NCI-H2171 treated with DMSO at 0.1 percent for 48 hours (cell line): ENCODE measurements at places on chromosomes 3 and 15.

DNA sequence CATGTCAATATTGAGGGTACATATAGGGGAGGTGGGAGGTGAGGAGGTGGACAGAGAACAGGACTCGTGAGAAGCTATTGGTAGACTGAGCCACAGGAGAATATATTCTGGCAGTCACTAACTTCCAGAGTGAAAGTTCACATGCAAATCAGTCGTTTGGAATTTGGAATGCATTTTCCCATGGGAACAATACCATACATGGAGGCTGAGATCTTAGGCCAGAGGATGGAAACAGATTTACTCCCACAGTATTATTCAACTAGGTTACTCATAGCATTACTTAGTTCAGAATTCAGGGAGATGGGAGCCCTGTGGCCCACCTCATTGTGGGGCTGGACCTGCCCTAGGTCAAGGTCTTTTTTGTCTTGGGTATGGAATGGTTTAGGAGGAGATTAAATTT lies 36.4 kb upstream of the ABHD2 start:
- no peak for DNase-seq

GRCh38 chr15:25060996-25061620 lies 106.3 kb downstream of the SNRPN start:
- DNase-seq = no peak

GRCh38 chr3:100760377-100760776 lies 51.1 kb downstream of the TFG start:
- no peak for DNase-seq

DNA sequence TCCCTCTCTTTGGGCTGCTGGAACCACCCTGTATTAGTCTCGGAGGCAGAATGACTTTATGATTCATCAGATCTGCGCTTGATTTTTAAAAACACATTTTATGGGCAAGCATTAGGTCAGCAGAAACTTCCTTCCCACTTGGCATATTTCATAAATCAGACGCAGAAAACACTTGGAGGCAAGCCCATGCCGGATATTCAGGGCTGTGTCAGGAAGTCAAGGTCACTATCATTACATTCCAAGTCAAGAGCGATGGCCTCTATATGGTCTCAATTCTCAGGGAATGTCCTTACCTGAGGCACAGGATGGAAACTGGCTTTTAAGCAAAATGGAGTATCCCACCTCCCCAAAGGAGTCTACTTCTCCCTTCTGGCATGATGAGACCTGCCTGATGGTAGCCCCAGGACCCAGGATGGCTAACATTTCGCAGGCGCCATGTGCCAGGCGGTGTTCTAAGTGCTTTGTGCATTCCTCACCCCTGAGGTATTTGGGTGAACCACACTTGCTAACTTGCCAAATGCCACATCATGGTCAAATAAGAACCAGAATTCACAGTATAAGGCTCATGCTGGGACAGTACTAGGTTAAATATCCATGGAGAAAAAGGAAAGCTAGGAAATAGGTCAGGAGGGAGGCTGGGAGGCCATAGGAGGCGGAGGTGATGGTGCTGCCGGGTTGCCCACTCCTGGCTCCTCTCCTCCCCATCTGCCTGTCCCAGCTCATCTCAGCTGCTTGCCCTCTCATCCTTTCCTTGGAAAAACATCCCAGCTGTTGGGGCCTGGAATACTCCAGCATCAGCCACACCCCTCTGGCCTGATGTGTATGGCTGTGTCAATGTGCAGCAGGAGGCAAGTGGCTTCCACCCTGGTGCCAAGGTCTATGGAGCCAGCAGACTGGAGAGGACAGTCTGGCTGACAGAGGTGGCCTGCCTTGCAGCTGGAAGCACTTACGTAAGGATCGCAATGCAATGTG lies 18.8 kb downstream of the BCL2L10 start:
- peak; percentile 57 for DNase-seq

- DNase-seq = peak; percentile 71
Measured at GRCh38 chr15:38564557-38565286, at the start of gene RASGRP1. TSS of gene RASGRP1 (minus strand) at chr15:38564814. CDS start at chr15:38564628, 186 bp downstream.

- no peak for DNase-seq
Measured at GRCh38 chr3:72062017-72062416, 277.1 kb upstream of the PROK2 start.

DNA sequence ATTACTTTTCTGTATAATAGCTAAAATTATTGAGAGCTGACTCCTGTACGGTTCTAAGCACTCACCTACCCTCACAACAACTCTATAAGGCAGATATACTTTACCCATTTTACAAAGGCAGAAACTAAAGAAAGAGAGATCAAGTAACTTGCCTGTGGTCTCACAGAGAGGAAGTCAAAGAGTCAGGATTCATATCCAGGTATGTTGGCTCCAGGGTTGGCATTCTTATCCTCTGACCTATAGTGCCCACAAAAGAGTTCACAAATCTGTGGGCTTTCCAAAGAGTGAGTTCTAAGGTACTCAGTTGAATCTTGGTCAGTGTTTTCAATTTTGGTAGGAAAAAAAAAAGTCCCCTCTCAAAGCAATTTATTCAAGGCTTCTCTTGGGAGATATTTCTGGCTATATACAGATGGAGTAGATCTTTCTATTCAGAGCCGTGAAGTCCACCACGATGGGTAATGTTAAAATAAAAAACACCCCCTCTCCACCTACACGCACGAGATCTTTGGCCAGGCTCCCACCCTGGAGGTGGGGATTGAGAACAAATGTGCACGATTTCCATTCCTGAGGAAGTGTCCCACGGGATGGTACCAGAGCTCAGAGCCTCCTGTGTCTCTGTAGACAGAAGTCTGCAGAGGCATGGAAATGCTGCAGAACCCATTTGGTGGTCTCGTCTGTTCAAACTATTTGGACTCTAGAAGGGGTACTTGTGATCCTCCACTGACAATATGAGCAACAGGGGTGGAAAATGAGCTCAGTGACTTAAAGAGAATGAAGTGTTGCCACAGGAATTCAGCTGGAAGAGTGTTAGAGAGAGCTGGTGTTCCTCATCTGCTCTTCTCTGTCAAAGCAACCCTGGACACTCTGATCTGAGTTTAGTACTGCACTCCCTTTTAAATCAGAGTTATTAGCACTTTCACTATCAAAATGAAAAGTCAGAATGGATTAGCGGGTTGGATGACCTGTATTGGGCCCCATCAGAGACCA lies 212.1 kb upstream of the EIF1B start:
- no peak for DNase-seq

DNA sequence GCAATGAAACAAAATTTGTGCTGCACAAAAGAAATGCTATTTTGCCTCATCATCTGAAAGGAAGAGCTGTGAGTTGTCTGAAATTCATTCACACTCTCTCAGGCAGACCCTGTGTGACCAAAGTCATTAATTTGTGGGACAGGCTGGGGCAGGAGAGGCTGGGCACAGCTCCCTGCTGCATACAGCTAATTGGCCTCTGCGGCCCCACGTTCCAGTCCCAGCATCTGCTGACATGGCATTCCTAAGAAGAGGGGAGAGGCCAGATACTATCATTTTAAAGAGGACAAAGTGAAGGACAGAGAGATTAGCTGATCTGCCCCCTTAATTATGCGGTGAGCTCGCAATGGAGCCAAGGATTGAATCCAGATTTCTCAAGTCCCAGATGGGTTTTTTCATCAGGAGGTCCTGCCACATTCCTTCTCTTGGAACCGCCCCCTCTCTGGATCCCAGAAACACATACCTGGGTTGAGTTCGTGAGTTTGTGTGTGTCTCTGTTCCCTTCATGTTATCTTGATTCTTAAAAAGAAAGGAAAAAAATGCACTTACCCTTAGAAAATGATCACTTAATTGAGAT lies 25.1 kb downstream of the POLR2M start:
- no peak for DNase-seq

GRCh38 chr3:8052659-8053058 lies 449.0 kb upstream of the LMCD1 start:
- no peak for DNase-seq

DNA sequence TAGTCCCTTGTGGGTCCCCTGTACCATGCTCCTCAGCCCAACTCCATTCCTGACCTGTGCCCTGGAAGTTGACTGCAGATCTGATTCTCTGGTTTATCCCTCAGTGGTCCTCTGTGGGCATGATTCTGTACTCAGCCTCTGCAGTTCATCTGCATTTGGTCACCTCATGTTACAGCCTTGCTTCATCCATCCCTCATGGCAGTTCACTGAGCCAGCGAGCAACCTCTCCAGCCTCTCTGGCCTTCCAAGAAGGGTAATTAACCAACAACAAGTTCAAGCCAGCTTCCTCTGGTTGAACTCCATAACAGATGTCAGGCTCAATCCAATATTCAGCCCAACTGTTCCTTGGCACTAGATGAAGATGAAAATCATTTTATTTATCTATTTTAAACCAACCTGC lies 509.5 kb downstream of the NTRK3 start:
- no peak for DNase-seq

GRCh38 chr3:156691920-156692319 lies 17.5 kb downstream of the TIPARP start:
- no peak for DNase-seq

DNA sequence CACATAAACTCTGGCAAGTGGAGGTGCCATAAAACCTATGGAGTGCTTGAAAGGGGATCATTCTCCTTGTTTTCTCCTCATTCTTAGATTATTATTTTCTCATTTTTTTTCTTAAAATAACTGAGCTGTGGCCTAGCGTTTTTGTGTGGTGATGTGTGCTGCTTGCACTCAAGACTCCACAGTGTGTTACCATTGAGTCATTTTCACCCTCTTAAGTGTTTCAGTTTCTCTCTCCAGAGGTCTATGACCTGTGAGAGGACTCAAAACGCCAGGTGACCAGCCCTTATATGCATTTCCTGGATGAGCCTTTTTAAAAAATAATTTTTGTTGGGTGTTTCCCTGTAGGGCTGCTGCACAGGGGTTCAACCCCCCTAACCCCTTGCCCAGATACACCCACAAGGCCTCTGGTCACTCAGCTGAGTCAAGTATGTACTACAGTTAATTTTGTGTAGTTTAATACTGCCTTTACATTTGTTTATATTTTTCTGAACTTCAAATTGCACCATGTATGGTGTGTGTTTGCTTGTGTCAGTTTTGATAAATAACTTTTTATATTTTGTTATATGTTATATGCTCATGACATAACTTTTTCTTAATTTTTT lies 15.4 kb upstream of the BTLA start:
- no peak for DNase-seq

- DNase-seq = no peak
Measured at GRCh38 chr3:157499342-157499963, 3.8 kb downstream of the VEPH1 start.

GRCh38 chr15:98787194-98787593 lies 138.9 kb downstream of the IGF1R start:
- no peak for DNase-seq

GRCh38 chr3:112109322-112109721 lies 23.1 kb downstream of the C3orf52 start:
- peak; percentile 88 for DNase-seq

DNA sequence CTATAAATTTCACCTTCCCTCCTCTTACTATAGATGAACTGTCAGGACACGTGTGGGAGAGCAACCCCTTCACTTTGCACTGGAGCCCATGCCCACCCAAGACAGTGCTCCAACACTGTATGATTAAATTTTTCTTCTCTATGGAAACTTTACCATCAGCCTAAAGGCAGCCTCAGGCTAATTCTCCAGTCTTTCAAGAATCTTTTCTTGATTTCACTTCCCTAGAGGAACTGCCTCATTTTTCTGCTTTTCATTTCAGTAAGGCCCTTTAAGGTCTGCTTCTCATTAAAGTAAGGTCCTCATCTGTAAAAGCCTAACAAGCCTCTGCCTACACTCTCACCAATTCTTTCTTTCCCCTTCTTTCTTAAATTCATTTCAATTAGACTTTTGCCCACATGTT lies 137.3 kb downstream of the KCNMB2 start:
- no peak for DNase-seq

DNA sequence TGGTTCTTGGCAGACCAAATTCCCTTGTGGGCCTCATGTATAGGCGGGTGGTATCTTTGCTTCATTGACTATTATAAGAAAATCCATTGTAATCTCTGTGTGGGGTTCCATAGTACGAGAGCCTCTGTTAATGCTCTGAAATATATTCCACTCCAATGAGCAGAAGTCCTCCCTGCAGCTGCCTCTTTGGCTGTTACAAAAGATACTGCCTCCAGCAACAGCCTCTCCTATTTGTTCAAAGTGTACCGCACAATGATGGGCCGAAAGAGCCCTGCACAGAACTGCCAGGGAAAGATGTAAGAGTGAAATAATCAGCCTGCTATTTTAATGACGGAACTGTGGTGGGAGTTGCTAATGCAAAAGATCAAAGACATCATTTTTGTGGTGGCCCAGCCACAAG lies 48.9 kb downstream of the GRK7 start:
- peak; percentile 74 for DNase-seq

GRCh38 chr3:117084739-117085270 lies 375.2 kb downstream of the TUSC7 start:
- DNase-seq = no peak

- DNase-seq = peak; percentile 86
Measured at GRCh38 chr3:194070634-194071409, 65.1 kb upstream of the HES1 start.

DNA sequence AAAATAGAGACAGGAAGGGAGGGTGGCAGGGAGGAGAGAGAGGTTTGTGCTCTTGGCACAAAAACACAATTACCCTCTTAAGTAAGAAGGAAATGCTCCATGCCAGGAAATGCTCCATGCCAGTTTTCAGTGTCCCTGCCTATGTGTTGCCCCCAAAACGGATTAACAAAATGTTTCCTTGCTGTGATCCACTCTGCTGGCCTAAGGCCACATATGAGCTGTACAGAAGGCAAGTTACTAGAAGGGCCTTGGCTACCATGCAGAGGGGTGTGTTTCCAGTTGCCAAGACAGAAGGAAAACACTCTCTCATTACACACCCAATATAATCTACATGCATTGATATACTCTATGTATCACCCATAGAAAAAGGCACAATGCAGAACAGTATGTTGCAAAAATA lies 98.2 kb upstream of the PTPRG start:
- DNase-seq = no peak

DNA sequence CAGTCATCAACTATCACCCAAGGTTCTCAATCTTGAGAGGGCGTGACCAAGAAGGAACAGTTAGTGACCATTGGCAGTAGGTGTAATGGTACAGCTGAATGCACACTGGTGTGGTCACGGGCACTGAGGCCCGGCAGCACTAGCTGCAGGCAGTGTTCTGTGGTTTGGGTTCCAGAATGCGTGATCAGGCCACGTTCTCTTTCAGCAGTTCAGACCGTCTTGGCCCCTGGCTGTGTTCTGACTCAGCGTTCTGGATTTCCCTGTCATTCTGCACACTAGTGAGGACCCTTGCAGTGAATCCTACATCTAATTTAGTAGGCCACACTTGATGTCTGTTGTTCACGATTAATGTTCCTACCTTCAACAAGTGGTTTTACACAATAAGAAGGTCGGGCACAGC lies 220.5 kb upstream of the SLCO3A1 start:
- DNase-seq = no peak

- no peak for DNase-seq
Measured at GRCh38 chr3:72317491-72317890, 530.8 kb downstream of the SHQ1 start.

DNA sequence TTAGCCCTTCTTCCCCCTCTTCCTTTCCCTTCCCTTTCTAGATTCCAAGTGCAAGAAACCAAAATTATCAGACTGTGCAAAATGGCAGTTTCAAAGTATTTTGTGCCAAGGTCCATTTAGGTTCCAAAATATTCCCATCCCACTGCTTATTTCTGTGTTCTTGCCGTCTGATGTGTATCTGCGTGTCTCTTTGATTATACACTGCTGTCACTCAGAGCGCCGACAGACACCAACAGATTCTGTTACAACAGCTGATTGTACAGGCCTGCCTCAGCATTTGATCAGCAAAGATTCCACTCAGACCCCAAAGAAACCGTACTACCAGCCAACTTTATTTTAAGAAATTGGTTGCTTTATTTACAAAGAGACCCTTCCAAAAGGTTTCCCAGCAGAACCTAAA lies 225.6 kb upstream of the SATB1 start:
- no peak for DNase-seq
